Fibroblast of gingiva (primary cell): ENCODE measurements at places on chromosomes 3 and 15.

GRCh38 chr3:141913150-141913811, 36.8 kb downstream of the ATP1B3 start:
- peak; percentile 63 for DNase-seq

DNA sequence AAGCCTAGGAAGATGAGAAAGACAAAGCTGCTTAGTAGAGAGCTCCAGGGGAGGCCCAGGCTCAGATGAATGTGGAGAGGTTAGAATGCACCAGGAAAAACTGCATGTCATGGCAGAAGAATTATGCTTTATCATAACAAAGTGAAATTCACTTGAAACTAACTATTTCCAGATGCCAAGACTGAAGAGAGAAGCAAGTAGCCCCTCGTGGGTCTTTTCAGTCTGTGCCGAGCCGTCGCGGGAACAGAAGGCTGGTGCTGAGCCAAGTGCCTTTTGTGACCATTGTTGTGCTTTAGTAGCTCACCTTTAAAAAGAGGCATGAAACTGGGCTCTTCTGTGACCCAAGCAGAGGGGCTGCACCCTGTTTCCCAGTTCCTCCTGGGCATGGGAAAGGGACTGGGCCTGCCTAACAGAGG, 73.2 kb downstream of the CHDH start:
- peak; percentile 57 for DNase-seq

- DNase-seq: peak; percentile 12
Measured at GRCh38 chr3:144085964-144086363, 114.3 kb downstream of the DIPK2A start.

- DNase-seq: no peak
Measured at GRCh38 chr3:16428612-16429011, 84.9 kb downstream of the RFTN1 start.

- no peak for DNase-seq
Measured at GRCh38 chr3:190169877-190170276, 49.2 kb upstream of the P3H2 start.

DNA sequence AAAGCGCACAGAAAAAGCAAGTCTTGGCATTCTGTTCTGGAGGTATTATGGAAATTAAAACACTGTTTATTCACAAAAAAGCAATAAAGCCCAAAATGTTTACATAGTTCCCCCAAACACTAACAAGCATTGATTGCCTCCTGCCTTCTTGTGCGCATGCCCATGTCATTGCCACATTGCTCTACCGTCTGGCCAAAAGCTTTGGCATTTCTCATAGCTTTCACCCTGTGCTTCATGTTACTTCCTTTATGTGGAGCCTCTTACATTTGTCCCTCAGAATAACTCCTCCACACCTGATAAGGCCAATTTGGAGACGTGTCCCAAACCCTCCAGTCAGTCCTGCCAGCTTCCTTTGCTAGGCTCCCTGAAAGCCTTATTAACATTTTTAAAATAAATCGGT, 680.8 kb downstream of the GBE1 start:
- DNase-seq: no peak

DNA sequence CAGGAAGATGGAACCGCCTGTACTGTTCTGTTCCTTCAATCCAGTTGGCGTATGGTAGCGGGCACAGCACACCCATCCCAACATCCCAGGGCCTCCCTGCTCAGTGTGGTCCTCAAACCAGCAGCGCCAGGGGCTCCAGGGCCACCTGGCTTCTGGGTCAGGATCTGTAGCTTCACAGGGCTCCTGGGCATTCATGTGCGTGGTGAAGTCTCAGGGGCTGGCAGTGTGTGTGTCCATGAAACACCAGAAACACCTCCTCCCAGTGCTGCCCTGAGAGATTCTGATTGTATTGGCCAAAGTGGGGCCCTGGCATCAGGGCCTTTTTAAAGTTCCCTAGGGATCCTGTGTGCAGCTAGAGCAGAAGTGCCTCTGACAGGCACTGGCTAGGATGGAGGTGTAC, 42.1 kb downstream of the ABTB1 start:
- DNase-seq: no peak

DNA sequence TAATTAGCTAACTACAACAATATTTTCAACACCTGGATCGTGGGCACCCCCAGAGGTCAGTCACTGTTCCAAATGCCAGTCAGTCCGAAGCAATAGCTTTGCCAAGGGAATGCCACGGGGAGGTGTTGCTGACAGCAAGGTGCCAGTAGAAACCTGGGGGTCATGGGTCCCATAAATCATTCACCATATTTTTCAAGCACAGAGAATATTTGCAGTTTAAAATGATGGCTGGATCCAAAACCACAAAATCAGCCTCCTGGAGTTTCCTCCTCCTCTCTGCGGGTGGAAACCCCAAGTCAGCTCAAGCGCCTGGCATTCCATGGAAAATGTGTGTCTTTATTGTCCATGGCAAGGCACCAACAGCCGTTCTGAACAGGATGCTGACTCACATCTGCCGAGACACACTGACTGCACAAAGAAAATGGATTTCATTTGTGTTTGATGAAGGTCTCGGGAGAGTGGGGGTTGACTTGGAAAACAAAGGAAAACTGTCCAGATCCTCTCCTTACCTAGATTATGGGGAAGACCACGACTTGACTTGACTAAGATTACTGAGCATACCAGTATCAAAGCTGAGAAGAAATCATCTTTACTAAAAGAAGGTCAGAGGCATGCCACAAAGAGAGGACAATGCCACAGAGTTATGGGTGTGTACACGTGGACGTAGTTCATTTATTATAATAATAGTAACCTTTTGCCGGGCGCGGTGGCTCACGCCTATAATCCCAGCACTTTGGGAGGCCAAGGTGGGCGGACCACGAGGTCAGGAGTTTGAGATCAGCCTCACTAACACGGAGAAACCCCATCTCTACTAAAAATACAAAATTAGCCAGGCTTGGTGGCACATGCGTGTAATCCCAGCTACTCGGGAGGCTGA, 26.4 kb downstream of the ANXA2 start:
- peak; percentile 98 for DNase-seq

- peak; percentile 81 for DNase-seq
Measured at GRCh38 chr3:197809356-197810020, 18.4 kb downstream of the LRCH3 start.

GRCh38 chr3:196093317-196094111, 11.6 kb upstream of the TFRC start:
- DNase-seq: peak; percentile 31

DNA sequence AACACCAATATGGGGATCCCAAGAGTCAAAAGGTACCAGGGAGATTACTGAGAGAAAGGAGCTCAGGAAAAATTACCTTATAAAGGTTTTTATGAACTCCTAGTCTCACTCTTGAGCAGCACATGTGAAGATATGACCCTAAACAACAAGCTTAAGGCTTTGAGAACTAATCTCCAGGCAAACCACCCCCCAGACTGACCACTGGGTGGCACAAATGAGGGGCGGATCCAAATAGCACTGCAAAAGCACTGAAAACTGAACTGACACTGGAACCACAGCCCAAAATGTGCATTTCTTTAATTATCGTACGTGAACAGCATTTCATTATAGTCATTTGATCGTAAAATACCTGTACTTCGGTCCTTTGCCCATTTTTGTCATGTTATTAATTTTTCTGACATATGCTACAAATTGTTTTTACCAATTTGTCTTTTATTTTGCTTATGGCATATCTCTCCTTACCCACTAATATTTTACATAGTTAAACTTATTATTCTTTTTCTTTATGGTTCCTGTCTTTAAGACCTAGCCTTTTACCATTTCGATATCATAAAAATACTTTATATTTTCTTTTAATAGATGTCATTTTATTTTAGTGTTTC, 31.5 kb upstream of the TFDP2 start:
- DNase-seq: peak; percentile 34

DNA sequence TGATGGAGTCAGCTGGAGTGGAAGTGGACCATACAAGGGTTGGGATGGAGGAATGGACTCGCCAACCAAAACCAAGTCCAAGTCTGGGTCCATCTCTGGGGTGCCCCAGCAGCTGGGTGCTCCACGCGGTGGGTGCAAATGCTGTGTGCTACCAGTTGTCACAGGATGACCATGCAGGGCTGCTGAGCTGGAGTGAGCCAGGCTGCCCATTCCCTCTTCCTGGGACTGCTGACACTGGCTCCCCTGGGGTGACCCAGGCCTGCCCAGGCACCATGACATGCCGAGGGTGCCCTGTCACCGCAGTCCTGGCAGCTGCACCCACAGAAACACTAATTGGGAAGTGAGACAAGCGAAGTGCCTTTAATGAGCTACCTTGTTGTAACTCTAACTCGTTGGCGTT, 140.2 kb downstream of the TPRA1 start:
- no peak for DNase-seq

GRCh38 chr3:29568355-29568754, 287.5 kb downstream of the RBMS3 start:
- DNase-seq: no peak

GRCh38 chr3:137770066-137770834, 6.1 kb downstream of the SOX14 start:
- DNase-seq: no peak

GRCh38 chr3:114745322-114746240, 401.5 kb downstream of the ZBTB20 start:
- peak; percentile 76 for DNase-seq

GRCh38 chr3:182327196-182327681, 466.1 kb upstream of the ATP11B start:
- no peak for DNase-seq

DNA sequence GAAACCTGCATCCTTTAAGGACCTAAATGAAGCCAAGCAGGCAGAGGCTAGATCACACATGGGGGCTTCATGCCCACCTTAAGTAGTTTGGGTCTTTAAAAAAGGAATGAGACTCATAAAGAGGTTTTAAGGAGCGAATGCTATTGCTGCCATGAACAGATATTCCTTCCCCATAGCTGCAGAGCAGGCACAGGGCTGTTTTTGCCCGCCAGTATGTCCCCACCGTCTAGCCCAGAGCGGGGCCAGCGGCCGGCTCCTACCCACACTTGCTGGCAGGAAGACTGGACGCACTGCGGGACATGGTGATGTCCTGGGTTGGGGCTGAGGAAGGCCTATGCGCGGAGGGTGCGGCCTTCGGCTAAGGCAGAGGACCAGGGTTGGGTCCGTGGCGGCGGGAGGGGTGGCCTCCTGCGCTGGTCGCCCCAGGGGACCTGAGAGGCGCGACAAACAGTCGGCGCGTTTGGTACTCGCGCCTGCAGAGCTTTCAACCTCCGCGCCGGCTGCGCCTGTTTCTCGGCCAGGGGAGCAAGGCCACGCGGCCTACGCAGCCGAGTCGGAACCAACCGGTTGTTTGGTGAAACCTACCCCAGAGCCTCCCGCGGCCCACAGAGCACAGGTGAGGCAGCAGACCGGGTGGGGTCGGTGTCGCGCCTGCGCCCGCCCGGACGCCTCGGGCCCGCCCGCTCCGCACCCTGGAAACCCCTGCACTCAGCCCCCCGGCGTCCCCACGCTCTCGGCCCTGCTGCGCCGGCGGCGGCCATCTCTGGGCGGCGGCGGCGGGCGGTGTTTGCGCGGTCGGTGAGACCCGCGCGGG, at the start of gene FAIM:
TSS of gene FAIM (plus strand) at position 450 of the 814 bp plus-strand sequence. CDS start 10,956 bp downstream, outside the sequence.
- DNase-seq: peak; percentile 76

DNA sequence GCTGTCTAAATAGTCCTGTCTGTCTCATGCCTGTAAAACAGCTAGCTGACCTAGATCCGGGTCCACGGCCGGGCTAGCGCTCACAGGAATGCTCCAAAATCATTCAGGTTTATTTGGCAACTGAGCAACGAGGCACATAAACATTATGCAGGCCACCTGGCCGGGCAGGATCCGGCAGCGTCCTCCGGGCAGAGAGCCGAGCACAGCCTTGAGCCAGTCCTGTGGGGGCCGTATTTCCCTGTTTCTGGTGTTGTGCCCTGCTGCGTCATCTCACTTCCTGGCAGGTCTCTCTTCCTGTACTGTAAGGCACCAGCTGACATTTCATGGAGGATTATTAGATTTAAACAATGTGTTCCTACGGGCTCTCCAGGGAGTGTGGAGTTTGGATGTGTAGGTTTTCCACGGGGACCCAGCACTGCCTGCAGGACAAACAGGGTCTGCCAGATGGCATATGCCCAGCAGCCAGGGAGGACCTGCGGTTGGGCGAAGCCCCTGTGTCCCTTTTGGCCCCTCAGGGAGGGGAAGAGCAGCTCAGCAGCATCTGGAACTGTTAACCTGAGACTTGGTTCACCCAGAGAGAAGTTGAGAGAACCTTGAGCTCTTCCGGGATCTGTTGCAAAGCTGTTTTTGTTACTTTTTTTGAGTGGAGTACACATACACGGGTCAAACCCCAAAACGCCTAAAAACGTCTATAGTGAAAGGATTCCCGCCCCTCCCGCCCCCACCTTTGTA, 16.6 kb upstream of the LRRK1 start:
- DNase-seq: peak; percentile 87

GRCh38 chr15:65578904-65579728, 31.8 kb downstream of the INTS14 start:
- DNase-seq: no peak

- DNase-seq: no peak
Measured at GRCh38 chr3:168738527-168739325, 643.0 kb upstream of the GOLIM4 start.

DNA sequence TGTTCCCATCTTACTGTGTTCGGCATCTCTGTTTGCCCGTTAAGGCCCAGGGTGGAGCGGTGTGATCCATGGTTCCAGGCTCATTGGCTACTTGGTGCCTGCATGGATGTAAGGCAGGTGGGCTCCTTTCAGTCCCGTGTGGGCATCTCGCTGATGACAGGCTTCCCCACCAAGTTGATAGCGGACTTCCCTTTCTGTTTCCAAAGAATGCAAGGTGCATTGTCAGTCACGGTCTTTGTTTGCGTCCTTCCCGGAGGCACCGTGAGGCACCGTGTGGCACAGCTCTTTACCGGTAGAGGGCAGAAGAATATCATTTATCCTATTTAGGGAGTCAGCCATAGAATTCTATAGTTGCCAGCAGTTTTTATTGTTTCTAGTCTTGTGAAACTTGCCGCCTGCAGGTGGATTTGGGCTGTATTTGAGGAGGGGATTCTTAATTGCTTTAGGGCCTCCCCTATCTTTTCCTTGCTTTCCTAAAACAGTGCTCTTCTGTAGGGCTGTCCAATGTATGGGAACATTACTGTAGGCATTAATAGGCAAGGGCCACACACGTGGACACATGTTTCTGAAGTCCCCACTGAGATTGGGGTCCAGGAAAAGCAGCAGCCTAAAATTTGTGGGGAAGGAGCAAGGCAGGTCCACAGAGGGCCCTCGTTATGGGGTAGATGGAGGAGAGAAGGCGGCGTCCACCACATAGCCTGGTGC, 244.1 kb downstream of the SLCO3A1 start:
- peak; percentile 38 for DNase-seq

- DNase-seq: no peak
Measured at GRCh38 chr3:143819890-143820289, 28.4 kb downstream of the SLC9A9 start.
